ENCODE measurements at places on chromosomes 3 and 15. TPM values are rescaled to one million over a fixed set of nuclear protein-coding genes. Genes with fewer than 3 reads are reported as not detected.

- no peak for DNase-seq
- peaks cover 16% of the 10 kb centered on the region for H3K4me1 ChIP-seq
- no peak overlapping the region for H3K27ac ChIP-seq
- no peak overlapping the region for H3K4me3 ChIP-seq
Observed at GRCh38 chr15:29124581-29125381, 144.8 kb downstream of the NSMCE3 start.

GRCh38 chr3:135191708-135192107 lies 396.6 kb downstream of the EPHB1 start:
- H3K27me3 ChIP-seq = peaks cover 7% of the 10 kb centered on the region
- H3K27ac ChIP-seq = no peak overlapping the region
- no peaks in the 10 kb centered on the region for H3K36me3 ChIP-seq
- no peak overlapping the region for H3K4me3 ChIP-seq
- no peak for DNase-seq

- H3K27ac ChIP-seq = no peak overlapping the region
- H3K4me3 ChIP-seq = no peak overlapping the region
- no peaks in the 10 kb centered on the region for H3K27me3 ChIP-seq
- no peak for DNase-seq
Observed at GRCh38 chr3:50575372-50575771, 6.0 kb downstream of the HEMK1 start.

- H3K27ac ChIP-seq = peak overlapping the region; percentile 59
- H3K4me3 ChIP-seq = peak overlapping the region; percentile 79
- no peak for DNase-seq
- peaks cover 5% of the 10 kb centered on the region for H3K4me1 ChIP-seq
Observed at GRCh38 chr15:77083381-77084160, 12.7 kb upstream of the TSPAN3 start.

GRCh38 chr3:24709956-24710355 lies 215.3 kb upstream of the THRB start:
- peaks cover 12% of the 10 kb centered on the region for H3K4me1 ChIP-seq
- no peak overlapping the region for H3K27ac ChIP-seq
- H3K27me3 ChIP-seq = no peaks in the 10 kb centered on the region
- no peak for DNase-seq
- no peak overlapping the region for H3K4me3 ChIP-seq

DNA sequence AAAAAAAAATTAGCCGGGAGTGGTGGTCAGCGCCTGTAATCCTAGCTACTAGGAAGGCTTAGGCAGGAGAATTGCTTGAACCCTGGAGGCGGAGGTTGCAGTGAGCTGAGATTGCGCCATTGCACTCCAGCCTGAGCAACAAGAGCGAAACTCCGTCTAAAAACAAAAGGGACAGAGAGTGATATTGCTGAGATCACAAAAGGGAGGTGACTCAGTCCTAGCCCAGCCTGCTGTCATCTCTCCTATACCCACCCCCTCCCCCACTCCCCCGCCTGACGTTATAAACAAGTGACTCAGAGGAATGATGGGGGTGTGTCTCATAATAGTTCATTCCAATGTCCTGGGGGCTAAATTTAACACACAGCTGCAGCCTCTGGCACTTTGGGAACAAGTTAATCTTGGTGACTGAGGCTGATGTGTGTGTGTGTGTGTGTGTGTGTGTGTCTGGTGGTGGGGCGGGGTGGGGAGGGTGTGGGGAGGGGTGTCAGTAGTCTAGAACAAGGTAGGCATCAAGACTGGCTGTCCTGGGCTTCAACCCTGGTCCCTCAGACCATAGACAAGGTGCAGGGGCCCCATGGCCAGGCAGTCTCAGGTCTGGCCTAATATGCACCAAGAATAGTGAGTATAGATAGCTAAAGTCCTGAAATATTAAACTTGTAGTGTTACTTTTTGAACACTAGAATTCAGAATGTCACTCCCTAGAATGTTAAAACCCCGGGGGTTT lies 1.3 kb upstream of the KLHL40 start:
- DNase-seq = no peak
- peak overlapping the region; percentile 67 for H3K4me3 ChIP-seq
- H3K36me3 ChIP-seq = no peaks in the 10 kb centered on the region
- peak overlapping the region; percentile 94 for H3K27ac ChIP-seq

DNA sequence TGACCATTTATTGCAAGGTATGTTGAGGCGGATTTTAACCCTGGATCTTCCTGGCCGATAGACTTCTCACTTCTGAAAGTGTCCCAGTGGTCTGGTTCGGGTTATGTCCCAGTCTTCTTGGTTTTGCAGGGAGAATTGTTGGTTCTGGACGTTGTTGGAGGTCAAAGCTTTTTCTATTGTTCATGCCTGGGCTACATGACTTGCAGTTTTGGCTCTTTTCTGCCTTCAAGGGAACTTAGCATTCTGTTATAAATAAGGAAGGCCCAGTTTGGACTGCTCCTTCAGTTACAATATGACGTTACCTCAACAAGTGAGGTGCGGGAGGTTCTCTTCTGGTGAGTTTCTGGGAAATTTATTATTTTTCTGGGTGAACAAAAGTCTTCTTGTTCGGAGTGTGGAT lies 614.3 kb downstream of the DIPK2A start:
- H3K4me3 ChIP-seq = no peak overlapping the region
- no peak for DNase-seq
- peaks cover 3% of the 10 kb centered on the region for H3K4me1 ChIP-seq
- H3K27ac ChIP-seq = no peak overlapping the region
- H3K27me3 ChIP-seq = no peaks in the 10 kb centered on the region

- no peaks in the 10 kb centered on the region for H3K4me1 ChIP-seq
- H3K4me3 ChIP-seq = no peak overlapping the region
- no peaks in the 10 kb centered on the region for H3K27me3 ChIP-seq
- DNase-seq = no peak
- peaks cover 19% of the 10 kb centered on the region for H3K36me3 ChIP-seq
Observed at GRCh38 chr3:97917813-97918536, 54.3 kb downstream of the RIOX2 start.

DNA sequence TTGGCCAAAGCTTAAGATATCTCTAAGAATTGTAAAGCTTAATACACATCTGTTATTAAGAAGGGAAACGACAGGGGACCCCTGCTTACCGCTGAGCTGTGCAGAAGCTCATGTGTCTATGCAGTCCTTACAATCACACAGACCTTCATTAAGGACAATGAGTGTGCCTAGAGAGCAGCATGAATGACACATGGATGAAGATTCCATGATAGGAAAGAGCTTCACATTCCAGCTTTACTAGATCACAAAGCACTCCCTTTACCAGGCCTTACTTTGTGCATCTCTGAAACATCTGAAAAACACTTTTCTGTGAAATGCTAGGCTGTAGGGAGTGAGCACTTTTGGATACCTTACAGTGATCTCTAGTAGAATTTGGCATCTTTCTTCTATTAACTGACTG lies 32.0 kb downstream of the RNF168 start:
- no peak for DNase-seq
- H3K36me3 ChIP-seq = peaks cover 13% of the 10 kb centered on the region
- H3K27me3 ChIP-seq = no peaks in the 10 kb centered on the region
- H3K4me3 ChIP-seq = no peak overlapping the region
- H3K4me1 ChIP-seq = no peaks in the 10 kb centered on the region
- no peak overlapping the region for H3K27ac ChIP-seq

GRCh38 chr15:45095661-45096060 lies 18.3 kb downstream of the DUOX2 start:
- DNase-seq = no peak
- H3K4me3 ChIP-seq = no peak overlapping the region
- H3K27ac ChIP-seq = no peak overlapping the region
- no peaks in the 10 kb centered on the region for H3K36me3 ChIP-seq
- no peaks in the 10 kb centered on the region for H3K4me1 ChIP-seq

DNA sequence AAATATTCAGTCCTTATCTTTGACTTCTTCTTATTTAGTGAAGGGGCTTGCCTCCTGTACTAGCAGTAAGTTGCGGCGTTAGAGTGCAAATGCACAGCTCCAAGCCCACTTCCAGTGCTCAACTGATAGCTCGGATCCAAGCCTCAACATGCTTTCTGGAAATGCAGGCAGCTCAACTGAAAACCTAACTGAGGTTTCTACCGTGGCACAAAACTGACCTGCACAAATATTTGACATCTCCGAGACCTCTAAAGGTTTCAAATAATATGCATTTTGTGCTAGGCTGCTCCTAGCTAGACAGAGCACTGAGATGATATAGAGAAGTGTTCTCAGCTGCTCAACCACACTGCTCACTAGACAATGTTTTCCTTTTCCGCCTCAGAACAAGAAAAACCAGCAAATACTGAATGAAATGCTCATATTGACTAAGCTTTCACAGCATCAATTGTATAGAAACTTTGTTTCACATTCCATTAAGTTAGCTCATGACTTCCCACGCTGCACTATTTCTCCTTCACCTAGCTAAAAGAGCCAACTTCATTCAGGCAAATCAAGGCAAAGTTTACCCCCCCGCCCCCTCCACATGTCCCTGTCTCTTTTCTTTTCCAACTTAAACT lies 822 bp downstream of the ZNF385D start:
- peak overlapping the region; percentile 14 for H3K27ac ChIP-seq
- peak overlapping the region; percentile 87 for H3K4me3 ChIP-seq
- peaks cover 25% of the 10 kb centered on the region for H3K4me1 ChIP-seq
- DNase-seq = no peak
- H3K27me3 ChIP-seq = peaks cover 26% of the 10 kb centered on the region

- H3K36me3 ChIP-seq = no peaks in the 10 kb centered on the region
- H3K27ac ChIP-seq = no peak overlapping the region
- H3K4me1 ChIP-seq = no peaks in the 10 kb centered on the region
- H3K4me3 ChIP-seq = no peak overlapping the region
- no peak for DNase-seq
- no peaks in the 10 kb centered on the region for H3K27me3 ChIP-seq
Observed at GRCh38 chr3:26145769-26146168, 355.9 kb downstream of the OXSM start.

GRCh38 chr15:96296264-96296663 lies 34.2 kb upstream of the NR2F2 start:
- H3K36me3 ChIP-seq = peaks cover 28% of the 10 kb centered on the region
- no peak for DNase-seq
- no peak overlapping the region for H3K4me3 ChIP-seq
- H3K4me1 ChIP-seq = no peaks in the 10 kb centered on the region

GRCh38 chr15:57961919-57962318 lies 103.6 kb downstream of the ALDH1A2 start:
- H3K36me3 ChIP-seq = no peaks in the 10 kb centered on the region
- H3K4me1 ChIP-seq = no peaks in the 10 kb centered on the region
- H3K4me3 ChIP-seq = no peak overlapping the region
- no peak overlapping the region for H3K27ac ChIP-seq
- H3K27me3 ChIP-seq = peaks cover 5% of the 10 kb centered on the region

- peak overlapping the region; percentile 48 for H3K27ac ChIP-seq
- DNase-seq = no peak
- no peaks in the 10 kb centered on the region for H3K27me3 ChIP-seq
- H3K4me1 ChIP-seq = peaks cover 4% of the 10 kb centered on the region
- no peak overlapping the region for H3K4me3 ChIP-seq
Observed at GRCh38 chr3:81864272-81864671, 102.8 kb upstream of the GBE1 start.

- no peak overlapping the region for H3K27ac ChIP-seq
- peaks cover 29% of the 10 kb centered on the region for H3K27me3 ChIP-seq
- no peaks in the 10 kb centered on the region for H3K36me3 ChIP-seq
- peaks cover 13% of the 10 kb centered on the region for H3K4me1 ChIP-seq
- peak overlapping the region; percentile 42 for H3K4me3 ChIP-seq
Observed at GRCh38 chr3:157631478-157631877, 128.3 kb upstream of the VEPH1 start.

GRCh38 chr3:76698136-76698706 lies 341.7 kb upstream of the ROBO2 start:
- H3K27ac ChIP-seq = no peak overlapping the region
- peaks cover 9% of the 10 kb centered on the region for H3K27me3 ChIP-seq
- H3K4me1 ChIP-seq = peaks cover 6% of the 10 kb centered on the region
- peak overlapping the region; percentile 16 for H3K4me3 ChIP-seq
- DNase-seq = no peak

ARHGEF26 gene
- 7.8 TPM for total RNA-seq

IMPG2 gene
- total RNA-seq = 0.53 TPM

SPSB4 gene
- 4.7 TPM for total RNA-seq

NANOGP8 gene
- not detected for total RNA-seq

SLC26A6 gene
- total RNA-seq = 19.7 TPM

MAGEL2 gene
- total RNA-seq = 8.2 TPM
